ENCODE measurements at places on chromosomes 2 and 18.

DNA sequence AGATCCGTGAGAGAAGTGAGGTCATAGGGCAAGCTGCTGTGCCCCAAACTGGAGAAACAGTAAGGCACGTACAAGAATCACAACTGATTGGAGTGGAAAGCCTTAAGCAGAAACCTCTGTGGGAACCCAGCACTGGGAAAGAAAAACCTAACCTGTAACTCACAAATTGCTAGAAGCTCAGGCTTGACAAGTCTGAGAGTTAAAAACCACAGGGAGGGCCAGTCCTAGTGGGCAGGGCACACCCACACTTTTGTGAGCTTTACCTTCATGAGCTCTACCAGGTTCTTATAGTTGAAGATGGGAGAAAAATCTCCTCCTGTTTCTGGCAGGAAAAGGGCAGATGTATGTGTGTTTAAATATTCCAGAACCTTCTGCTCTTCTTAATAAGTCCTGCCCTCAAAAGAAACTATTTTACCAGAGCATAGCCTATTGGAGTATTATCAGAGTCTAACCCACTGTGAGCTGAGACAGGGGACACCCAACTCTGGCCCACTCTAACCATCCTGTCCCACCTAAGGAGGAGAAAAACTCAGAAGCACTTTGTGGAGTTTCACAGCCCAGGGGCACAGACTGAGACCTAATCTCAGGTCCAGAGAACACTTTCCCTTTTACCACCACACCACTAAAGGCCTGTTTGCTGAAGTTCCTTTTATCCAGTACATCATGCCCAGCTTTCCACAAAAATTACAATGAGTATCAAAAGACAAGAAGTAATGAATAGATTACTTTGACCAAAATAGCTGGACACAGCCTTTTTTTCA, 1265.7 kb upstream of the CHAC2 start:
- DNase-seq = no peak

GRCh38 chr2:229254206-229254605, 16.9 kb downstream of the PID1 start:
- DNase-seq = no peak

DNA sequence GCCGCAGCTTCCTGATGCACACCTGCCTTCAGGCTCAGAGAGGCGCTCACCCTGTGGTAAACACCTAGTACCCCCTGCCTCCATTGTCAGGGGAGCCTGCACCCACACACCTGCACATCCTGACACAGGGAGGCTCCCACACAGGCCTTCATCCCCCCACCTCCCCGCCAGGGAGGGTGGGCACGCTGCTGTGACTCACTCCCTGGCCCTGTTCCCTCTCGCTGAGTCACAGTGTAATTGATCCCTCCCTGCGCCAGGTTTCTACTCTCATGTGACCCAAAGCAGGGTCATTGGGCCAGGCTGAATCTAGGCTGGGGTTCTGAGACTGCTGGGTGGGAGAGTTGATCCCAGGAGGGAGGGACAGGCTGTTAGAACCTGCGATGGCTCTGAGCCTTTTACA, 8.5 kb upstream of the CELF4 start:
- DNase-seq = no peak

DNA sequence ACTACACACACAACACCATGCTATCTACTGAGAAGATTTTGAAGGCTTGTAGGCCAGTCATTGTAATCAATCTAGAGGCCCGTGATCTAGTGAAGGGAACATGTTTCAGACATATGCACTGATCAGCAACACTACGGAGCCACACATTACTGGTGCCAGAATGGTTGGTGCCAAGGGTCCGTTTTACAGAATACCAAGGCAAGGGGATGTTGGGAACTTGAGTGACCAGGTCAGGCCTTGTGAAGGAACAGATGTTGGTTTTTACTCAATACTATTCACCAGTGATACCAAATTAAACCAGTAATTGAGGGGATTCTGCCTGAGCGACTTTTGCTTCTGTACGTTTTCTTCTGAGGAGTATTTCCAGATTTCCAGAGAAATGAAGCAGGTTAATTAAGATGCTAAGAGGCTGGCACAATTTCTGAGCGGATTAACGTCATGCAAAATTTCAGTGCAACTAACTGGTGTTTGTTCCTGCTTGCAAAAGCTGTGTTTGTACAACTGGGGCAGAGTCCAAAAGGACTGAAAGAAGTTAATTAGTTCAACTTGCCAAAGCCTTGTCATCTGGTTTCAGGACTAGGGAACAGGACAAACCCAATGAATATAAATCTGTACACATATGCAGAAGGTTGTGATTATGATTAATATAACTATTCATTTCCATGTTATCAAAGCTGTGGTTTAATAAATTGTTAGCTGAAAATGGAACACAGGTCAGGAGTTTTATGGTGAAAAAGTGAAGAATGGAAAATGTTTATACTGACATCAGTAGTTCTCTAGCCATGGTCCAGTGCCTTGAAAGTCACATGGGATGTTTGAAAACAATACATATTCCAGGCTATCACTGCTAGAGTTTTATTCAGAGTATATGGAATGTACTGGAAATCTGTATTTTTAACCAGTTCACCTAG, 432.1 kb upstream of the DCC start:
- no peak for DNase-seq

- DNase-seq = no peak
Observed at GRCh38 chr2:20668451-20668850, 1.5 kb downstream of the GDF7 start.

DNA sequence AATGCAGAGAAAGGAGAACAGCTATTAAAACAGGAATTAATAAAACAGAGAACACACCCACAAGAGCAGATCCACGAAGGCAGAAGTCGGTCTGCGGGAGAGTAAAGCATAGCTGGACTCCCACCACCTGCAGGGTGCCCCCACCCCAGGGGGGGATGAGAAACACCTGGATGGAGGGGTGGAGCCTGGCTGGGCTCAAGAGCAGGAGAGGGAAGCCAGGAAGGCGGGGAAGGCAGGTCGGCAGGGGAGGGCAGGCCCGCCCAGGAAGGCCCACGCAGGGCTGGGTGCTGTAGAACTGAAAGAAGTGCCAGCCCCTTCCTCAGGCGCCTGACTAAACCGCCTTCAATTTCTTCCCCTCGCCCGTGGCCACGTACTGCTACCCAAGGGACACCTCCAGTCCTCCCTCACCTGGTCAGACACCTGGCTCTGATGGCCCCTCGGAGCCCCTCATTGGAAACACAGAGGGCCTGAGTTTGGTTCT, 175.4 kb downstream of the HDAC4 start:
- peak; percentile 35 for DNase-seq

GRCh38 chr2:229273723-229274338, 2.7 kb upstream of the PID1 start:
- peak; percentile 18 for DNase-seq

- no peak for DNase-seq
Observed at GRCh38 chr18:32629981-32630700, 142.7 kb downstream of the KLHL14 start.

DNA sequence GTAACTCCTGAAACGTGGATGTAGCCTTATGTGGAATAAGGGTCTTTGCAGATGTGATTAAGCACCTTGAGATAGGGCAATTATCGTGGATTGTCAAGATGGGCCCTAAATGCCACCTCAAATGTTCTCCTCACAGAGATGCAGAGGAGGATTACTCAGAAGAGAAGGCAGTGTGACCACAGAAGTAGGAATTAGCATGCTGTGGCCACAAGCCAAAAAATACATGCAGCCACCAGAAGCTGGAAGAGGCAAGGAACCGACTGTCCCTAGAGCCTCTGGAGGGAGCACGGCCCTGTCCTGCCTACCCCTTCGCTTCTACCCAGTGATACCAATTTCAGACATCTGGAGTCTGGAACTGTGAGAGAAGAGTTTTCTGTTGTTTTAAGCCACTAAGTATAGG, 47.3 kb upstream of the MGAT5 start:
- no peak for DNase-seq

DNA sequence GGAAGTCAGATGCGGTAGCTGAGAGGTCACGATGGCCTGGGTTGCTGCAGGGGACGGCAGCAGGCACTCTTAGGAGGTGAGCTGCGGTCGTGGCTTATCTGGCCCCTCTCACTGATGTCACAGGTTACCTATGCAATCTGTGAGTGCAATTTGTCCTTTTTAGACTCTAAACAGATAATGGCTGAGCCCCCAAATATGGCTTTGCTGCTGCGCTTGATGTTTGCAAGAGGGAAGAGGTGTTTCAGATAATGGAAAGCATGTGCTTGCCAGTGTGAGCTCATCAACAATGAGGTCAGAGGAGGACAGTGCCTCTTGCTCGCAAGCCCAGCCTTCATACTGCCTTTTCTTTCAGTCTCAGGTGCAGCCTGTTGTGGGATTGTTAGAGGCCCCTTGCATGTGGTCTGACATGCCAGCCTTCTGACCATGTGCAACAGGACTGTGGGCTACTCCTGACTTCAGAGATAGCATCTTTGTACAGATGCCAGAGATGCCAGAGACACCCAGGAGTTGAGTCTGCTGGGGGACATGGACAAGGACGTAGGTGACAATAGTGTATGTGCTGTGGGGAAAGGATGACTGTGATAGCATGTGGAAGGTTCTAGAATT, 151.3 kb downstream of the TANC1 start:
- DNase-seq = no peak

GRCh38 chr2:64945973-64946768, 43.0 kb upstream of the SLC1A4 start:
- DNase-seq = no peak

- no peak for DNase-seq
Observed at GRCh38 chr18:54975598-54975997, 16.3 kb upstream of the CCDC68 start.

GRCh38 chr2:85796341-85797262, 42.8 kb downstream of the ATOH8 start:
- no peak for DNase-seq

DNA sequence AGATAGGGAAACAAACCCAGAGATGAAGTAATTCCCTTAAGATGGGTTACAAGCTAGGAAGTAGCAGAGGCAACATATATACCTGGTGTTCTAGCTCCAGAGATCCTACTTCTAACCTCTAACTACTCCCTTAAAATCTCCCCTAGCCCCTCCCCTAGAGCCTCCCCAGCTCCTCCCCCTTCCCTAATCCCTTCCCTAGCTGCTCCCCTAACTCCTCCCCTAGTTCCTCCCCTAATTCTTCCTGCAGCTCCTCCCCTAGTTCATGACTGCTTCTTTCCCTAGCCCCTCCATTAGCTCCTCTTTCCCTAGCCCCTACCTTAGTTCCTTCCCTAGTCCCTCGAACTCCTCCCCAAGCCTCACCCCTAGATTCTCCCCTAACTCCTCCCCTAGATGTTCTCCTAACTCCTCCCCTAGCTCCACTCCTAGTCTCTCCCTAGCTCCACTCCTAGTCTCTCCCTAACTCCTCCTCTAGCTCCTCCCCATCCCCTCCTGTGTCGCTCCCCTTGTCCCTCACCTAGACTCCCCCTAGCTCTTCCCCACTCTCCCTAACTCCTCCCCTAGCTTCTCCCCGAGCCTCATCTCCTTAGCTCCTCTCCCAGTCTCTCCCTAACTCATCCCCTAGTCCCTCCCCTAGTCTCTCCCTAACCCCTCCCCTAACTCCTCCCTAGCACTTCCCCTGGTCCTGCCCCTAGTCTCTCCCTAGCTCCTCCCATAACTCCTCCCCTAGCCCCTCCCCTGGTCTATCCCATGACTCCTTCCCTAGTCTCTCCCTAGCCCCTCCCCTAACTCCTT, 108.9 kb downstream of the CD226 start:
- DNase-seq = no peak

DNA sequence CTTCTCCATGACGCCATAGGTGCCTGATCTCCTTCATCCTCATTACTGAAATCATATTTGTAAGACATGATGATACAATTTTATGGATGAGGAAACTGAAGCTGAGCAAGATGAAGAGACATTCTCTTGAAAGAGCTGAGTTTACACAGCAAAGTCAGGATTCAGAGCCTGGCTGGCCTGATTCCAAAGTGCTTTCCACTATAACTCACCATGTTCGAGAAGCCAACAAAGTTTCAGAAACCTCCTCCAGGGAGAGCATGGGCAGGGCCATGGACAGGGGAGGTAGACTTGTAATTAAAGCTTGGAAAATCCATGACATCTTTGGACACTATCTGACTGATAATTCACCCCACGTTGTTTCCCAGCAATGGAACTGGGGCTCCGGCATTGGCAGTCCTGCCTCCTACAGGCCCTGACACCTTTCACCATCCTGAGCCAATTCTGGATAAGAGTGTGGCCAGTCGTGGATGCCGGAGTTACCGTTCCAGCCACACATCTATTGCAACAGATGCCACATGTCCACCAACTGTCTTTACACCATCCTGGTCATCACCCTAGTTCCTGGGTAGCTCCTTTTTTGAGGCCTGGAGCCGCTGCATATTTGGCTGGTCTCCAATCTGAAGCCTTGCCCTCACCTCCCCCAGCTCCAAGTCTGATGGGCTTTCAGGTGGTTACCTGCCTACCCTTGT, 85.0 kb upstream of the PPP1CB start:
- no peak for DNase-seq
